ENCODE measurements at places on chromosomes 7 and 10.

DNA sequence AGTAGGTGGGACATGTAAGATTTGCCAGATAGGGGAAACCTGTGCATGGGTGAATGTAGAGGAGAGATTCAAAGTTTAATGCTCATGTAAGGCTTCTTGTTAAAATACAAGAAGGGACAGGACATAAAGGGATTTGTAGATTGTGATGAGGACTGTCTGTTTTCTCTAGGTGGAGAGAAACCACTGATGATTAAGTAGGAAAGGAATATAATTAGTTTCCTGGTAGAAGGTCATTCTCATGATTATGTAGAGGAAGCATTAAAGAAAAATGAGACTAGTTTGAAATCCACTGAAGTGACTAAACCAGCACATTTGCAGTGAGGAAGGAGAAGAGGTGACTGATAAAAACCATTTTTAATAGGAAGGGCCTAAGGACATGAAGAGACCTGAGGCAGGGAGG is 19.6 kb upstream of the MACC1 start:
- no peak for DNase-seq

DNA sequence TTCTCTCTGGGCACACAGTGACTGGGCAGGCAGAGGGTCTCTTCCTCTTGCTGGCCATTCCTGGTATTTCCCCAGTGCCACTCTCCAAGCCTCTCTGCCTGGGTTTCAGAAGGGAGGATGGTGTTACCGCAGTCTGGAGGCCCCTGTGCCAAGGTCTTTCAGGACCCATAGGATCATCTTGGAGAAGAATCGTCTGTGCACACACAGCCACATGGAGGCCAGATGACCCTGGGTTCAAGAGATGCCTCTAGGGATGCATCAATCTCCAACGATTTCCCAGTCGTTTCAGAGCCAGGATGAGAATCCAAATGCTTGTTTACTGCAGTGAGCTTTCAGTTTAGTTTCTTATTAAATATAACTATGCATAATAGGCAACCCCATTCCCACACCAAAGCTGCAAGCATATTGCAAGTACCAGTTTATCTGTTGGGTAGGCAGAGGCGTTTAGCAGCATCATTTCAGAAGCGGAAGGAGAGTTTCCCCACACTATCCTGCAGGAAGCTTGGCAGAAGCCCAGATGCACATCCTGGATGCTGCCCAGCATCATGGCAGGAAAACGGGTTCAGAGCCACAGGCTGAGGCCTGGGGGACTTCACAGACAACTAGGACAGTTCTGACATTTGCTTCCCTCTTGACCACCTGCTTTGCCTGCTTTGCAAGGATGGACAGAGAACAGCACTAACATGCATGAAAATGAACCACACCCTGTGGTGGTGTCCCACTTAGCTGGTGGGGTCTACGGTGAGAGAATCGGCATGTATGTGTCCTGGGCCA is 134.7 kb upstream of the FAM20C start:
- DNase-seq = no peak

DNA sequence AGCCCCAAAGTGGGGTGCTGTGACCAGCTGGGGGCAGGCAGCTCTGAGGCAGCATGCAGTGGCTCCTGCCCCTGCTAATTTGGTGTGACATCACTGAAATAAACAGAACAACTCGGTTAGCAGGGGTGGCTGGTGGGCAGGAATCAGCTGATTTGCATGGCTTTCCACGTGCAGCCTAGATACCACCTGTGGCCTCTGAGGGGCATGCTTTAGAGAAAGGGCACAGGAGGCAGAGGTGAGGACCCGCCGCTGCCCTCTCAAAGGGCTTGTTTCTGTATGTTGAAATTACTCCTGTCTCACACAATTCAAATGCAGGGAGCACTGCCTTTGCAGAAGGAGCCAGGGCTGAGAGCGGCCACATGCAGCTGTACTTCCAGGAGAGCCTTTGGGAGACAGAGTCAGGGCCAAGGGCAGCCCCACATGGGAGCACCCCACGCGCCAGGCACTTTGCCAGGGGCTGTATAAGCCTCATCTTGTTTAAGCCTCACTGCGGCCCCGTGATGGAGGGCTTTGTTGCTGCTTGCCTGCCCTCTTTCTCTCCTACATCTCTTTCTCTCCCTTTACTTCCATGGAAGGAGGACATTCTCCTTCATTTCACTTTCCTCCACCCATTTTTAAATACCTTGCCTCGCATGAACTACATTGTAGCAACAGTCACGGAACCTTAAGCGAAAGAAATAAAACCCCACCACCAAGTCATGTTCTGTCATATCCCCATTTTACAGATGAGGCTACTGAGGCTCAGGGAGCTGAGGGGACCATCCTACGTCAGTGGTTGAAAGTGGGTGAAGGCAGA is 137.7 kb downstream of the ZMIZ1 start:
- no peak for DNase-seq

- no peak for DNase-seq
These were observed 87.3 kb upstream of the KAT6B start for GRCh38 chr10:74738985-74739567.

DNA sequence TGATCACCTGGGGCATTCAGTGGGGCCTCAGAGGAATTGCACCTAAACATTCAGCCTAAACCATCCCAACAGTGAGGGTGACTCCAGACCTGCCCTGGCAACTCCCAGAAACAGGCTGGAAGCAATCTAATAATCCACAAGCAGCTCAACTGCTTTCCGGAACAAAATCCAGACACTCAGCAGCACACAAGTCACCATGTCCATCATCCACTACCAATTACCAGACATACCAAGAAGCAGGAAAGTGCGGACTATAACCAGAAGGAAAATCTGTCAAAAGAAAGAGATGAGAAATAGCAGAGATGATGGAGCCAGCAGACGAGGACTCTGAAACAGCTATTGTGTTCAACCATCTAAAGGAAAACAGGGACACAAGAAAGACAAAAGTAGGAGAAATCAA is 342.6 kb upstream of the ZMIZ1 start:
- no peak for DNase-seq
